ENCODE measurements at places on chromosomes 7 and 10.

GRCh38 chr7:149731207-149731955 lies 42.0 kb downstream of the ZNF467 start:
- DNase-seq: no peak

GRCh38 chr10:49328401-49329145 lies 29.6 kb downstream of the C10orf71 start:
- DNase-seq: no peak

DNA sequence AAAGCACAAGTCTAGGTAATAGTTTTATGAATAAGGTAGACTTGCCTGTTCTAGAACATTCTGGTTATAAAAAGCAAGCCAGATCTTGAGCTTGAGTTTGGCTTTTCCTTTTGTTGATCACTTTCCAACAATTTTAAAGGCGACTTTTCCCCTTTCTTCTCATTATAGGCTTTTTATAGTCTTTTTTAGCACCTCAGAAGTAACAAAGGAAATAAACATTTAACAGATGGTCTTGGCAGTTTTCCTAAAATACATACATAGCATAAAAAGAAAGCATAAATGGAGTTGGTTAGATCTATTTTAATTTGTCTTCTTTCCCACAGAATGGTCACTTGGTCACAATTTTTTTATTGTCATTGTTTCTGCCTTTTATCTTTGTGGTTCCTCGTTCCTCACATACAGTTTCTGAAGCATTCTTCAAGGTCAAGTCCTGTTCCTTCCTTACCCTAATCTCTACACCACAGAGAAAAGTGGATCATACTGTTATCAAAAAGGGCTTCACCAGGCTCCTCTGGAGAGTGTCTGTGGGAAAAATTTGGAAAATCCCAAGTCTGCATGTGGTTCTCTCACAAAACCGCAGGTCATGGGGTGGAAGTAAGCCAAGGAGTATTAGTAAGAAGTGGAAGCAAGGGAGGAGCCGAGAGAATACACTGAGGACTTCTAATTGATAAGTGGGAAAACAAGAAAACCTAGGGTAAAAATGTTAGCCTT lies 31.3 kb downstream of the THNSL1 start:
- no peak for DNase-seq

GRCh38 chr10:128210215-128211063 lies 84.2 kb upstream of the MKI67 start:
- DNase-seq: peak; percentile 90

DNA sequence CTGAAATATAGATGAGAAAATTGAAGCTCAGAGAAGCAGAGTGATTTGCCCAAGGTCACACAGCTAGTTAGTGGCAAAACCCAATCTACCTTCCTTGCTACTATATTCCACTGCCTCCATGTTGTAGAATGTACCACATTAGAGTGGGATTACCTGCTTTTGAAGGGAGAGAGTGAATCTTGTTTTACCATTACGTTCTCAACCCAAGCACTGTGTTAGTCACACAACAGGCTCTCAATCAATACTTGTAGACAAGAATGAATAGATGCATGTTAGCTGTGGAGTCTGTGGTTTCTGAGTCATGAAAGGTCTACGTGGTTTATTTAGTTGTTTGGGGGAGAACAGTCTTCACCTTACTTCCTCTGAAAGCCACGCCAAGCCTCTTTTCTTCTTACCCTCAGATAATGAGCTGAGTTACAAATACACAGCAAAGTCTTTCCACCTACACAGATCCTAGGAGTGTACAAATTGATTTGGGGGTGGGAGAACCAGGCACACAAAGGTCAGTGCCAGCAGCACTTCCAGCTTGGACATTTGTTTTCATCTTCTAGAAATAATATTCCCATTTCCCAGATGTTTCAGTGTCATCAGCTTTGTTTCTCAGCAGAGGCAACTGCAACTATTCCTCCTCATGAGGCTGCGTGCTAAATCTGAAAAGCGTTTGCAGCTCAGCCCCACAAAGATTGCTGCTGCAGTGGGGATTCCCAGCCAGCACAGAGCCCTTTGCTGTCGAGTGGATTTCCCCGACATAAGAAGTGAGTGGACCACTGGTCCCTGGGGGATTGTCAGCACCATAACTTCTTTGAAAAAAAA lies 71.5 kb upstream of the ADO start:
- peak; percentile 48 for DNase-seq

- DNase-seq: peak; percentile 64
These were observed 8.5 kb upstream of the NFE2L3 start for GRCh38 chr7:26143298-26144048.

DNA sequence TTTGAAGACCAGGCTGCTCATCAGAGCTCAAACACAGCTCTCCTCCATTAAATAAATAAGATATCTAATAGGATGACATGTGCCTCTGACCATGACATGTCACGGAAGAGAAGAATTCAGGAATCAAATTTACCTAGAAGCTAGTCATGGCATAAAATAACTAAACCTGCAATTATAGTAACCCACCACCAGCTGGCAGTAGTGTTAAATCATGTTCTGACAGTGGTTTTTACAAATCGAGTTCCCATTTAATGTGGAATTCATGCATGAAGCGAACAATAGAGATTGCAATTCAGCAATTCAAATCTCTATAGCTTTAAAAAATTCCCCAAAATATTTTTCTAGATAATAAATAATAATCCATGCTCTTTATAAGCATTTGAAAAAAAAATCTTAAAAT lies 74.6 kb upstream of the IKZF1 start:
- DNase-seq: peak; percentile 42

GRCh38 chr7:47405286-47405904 lies 176.5 kb downstream of the TNS3 start:
- no peak for DNase-seq

DNA sequence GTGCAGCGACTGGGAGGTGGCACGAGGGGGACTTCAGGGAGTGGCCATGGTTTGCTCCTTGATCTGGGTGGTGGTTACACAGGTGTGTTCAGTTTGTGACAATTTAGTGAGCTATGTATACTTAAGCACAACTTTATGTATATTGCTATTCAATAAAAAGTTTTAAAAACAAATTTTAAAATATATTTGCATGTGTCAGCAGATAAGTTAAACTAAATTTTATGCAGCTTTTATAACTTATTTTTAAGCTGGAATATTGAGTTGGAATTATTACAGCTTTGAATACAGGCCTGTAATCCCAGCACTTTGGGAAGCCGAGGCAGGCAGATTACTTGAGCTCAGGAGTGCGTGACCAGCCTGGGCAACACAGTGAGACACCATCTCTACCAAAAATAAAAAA lies 5.4 kb downstream of the BAIAP2L1 start:
- DNase-seq: no peak

DNA sequence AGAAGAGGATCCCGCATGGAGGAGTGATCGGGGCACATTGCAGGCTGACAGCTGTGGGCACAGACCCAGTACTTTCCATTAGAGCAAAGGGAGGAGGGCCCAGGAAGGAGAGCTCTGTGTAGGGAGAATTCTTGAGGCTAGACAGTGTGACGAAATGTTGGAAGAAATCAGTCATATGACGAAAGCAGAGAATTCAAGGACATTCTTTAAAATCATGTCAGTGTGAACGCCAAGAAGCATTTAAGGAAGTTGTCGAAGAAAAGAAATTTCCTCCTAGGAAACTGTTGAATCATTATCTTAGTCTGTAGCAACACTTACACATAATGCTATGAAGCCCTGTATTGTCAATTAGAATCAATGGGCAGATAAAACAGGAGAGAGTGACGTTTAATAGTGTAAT lies 191.3 kb upstream of the ADARB2 start:
- DNase-seq: peak; percentile 61

DNA sequence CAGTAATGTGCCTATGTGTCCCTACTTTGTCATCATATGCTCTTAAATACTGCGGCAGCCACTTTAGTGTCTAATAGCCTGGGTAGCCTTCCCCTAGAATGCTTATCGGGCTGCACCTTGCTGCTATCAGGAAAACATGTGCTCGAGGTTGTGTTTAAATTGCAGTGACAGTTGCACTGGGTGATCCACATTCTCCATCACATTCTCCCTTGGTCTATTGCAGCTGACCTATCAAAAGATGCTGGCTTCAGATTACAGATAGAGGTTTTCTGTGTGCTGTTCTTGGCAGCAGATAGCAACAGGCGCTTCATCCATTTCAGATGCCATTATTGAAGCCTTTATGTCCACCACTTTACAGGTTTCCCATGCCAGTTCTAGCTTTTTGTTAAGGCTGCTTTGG lies 130.1 kb upstream of the MDFIC start:
- no peak for DNase-seq

- DNase-seq: no peak
These were observed 6.0 kb upstream of the CCDC136 start for GRCh38 chr7:128785738-128786137.

DNA sequence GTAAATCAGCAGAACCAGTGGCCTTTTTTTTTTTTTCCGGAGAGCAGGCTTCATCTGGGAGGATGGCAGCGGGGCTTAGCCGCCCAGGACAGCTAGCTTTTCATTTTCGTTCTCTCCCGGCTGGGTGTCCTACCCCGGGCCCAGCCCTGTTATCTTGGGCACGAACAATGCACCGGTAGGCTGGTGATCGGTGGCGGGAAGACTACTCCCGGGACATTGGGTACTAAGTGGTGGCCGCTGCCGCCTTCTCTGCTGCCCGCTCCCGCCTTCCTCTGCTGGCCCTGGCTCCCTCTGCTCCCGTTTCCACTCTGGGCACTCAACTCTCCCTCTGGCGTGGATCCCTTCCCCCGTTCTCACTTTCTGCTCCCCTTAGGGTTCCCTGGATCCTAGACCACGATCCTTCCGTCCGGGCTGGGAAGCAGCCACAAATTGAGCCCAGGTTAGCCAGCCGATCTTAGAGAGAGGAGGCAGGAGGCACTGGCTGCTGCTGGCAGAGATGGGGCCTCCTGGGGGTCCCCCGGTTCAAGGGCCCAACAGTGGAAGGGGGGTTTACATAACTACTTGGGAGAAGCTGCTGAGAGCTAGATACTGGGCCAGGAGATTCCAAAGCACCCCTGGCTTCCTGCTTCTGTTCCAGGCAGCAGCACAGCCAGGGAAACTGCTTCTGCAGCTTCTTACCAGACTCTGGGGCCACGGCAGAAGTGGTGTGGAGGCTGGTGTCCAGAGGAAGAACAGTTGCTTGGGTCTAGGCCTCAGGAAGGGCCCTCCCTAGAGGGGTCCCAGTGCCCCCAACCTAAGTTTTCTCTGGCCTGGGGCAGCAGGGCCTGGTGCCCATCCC lies 1.8 kb downstream of the TLX1 start:
- DNase-seq: no peak

DNA sequence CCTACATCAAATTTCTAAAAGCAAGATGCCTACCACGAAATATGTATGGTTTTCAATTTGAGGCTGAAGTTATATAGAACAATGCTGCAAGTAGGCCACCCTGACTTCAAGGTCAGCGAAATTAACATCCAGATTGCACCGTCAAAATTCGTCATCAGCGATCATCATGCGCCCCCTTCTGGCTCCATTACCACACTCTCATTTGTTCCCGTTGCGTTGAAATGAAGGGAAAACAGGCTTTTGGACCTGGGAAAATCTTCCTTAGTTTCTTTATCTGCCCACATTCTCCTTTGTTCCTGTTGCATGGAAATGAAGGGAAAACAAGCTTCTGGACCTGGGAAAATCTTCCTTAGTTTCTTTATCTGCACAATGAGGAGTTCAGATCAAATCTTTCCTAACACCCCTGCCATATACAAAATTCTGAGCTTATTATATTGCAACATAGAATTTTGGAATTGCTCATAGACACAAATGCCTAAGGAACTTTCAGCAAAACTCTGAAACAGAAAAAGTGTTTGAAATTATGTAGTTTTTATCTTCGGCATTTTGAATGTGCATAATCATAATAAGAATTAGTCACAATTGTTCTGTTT lies 98.2 kb upstream of the PRKCQ start:
- DNase-seq: peak; percentile 76

- no peak for DNase-seq
These were observed 5.4 kb upstream of the AKR1D1 start for GRCh38 chr7:138070908-138071307.

GRCh38 chr10:124092250-124092859 lies 1.0 kb downstream of the CHST15 start:
- DNase-seq: peak; percentile 69

- peak; percentile 35 for DNase-seq
These were observed 30.2 kb downstream of the WBP1L start for GRCh38 chr10:102773986-102774385.

DNA sequence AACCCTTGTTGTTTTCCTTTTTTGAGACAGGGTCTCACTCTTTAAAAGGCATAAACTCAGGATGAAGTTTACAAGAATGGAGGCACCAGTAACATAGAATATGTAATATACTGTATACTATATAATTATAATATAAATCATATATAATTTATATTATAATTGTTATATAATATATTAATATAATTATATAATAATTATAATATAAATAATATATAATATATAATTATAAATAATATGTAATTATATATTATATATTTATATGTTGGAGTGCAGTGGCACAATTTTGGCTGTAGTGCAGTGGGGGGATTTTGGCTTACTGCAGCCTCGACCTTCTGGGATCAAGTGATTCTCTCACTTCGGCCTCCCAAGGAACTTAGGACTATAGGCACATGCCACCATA lies 96.1 kb downstream of the LRMDA start:
- no peak for DNase-seq

DNA sequence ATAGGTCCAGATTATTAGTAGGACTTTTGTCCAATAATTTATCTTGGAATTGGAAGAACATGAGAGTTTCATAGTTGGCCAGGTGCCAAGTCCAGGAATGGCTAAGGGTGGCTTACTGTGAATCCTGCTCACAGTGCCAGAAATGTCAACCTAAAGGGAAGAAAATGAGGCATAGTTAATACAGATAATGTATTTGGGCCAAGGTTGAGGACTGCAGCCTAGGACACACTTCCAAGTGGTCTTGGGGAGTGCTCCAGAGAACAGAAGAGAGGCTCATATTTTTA lies 78.2 kb downstream of the MAPK8 start:
- DNase-seq: no peak

DNA sequence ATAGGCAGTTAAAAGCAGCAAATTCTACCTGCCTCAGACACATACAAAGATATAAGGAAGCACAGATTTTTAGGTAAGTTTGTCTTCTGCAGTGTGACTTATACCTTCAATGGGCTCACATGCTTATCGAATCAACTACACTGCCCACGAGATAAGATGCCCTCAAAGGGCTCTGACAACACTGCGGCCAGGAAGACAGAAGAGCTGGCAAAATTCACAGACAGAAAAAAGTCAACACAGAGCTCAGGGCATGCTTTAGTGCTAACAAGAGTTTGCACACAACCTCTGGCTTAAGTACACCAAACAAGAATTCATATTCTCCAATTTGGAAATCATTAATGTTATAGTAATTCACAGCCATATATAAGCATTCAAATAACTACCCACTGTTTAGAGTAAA lies 62.3 kb downstream of the LARP4B start:
- DNase-seq: no peak

DNA sequence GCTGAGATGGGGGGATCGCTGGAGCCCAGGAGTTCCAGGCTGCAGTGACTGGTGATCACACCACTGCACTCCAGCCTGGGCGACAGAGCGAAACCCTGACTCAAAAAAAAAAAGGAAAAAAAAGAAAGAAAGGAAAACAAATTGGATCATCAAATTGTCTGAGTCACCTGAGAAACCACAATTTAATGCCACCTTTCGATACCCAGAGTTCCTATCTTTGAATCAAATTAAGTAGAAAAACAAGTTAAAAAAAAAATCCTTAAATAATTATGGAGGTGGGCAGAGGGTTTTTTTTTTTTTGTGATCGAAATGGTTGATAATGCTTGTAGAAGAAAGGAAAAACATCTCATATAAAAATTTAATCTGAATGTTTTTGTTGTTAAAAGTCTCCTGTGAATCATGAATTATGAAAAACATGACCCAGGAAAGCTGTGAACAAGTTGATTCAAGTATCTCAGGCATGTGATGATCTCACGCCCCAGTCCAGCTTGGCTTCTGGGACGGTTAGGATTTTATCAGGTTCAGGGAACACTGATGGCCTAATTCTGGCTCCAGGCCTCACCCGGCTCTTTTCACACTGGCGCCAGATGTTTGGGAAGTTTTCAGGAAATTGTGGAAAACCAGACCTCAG lies 25.3 kb upstream of the CUX1 start:
- no peak for DNase-seq

Measured in inflammatory macrophage treated with lipopolysaccharide for 1 hour (primary cell).